NCI-H1092 (cell line): ENCODE measurements at places on chromosomes 11 and 22.

DNA sequence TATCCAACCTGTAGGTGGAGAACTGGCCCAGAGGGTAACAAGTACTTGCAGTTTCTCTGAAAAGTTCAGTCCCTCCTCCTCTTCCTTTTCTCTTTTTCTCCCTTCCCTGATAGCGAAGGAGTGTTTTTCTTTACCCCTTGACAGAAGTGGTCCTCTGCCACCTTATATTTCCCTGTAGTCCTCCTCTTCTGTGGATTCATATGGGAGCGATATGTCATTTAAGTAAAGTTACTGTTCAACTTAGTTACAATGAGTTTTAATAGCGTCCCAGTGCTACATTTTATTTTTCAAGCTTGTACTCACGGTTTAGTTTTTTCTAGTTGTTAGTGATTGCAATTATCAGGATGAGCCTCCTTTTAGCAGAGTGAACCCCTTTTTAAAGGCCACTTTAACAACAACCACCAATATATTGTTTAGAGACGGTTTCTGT lies 1.4 kb downstream of the PCF11 start:
- DNase-seq = no peak

DNA sequence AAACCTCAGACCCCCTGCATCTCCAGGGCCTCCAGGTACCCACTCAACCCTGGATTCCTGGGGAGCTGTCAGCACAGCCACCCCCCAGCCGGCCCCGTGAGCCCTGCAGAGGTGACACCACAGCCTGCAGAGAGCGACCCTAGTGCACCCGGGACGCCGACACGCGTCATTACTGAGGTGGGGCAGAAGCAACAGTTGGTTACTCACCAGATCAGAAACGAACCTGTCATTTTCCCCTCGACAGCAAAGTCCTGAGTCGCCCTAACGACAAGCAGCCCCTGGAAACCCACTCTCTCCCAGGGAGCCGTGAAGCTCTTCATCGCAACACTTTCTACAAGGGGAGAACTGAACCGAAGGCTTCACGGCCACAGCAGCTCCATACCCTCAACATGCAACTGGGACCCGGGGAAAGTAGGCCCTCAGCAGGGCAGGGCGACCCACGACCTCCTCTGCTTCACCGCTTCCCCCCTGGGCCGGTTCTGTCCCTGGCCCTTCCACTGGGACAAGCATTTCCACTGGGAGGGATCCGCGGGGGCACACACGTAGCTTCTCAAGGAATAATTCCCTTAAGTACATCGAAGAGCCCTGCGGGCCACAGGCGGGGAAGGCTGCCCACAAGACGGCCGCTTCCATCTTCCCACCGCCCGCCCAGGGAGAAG lies 1.6 kb downstream of the BRD1 start:
- no peak for DNase-seq

GRCh38 chr11:27857014-27857413 lies 156.8 kb upstream of the BDNF start:
- no peak for DNase-seq

- DNase-seq = no peak
Observed at GRCh38 chr11:44467413-44467812, 98.0 kb upstream of the CD82 start.

DNA sequence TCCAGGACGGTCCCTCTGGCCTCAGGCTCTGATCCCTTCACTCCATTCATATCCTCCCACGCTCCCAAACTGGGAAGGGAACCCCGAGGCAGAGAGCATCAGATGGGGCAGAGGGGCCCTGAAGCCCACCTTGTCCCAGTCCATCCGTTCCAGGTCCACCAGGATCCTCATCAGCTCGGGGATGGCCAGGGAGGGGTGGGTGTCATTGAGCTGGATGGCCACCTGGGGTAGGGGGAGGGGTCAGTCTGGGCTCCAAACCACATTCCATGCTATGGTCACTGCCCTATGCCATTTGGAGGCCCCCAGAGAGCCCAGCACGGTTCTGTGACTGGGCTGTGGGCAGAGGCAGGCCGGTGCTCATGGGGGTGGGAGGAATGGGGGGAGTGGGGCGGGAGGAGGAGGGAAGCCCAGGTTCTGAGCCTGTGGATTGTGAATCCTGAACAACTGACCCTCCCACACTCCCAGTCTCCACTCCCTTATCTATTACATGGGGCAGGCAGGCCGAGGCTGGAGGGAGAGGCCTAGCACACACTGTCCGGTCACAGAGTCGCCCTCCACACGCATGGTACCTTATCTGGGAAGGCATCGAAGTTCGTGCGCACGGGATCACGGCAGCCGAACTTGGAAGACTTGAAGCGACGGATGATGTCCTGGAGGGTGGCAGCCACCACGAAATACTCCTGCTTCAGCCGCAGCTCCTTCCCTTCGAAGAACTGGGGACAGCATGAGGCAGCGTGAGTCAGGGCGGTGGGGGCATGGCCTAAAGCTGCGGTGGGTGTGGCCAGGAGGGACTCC lies 5.5 kb downstream of the PYGM start:
- DNase-seq = no peak

DNA sequence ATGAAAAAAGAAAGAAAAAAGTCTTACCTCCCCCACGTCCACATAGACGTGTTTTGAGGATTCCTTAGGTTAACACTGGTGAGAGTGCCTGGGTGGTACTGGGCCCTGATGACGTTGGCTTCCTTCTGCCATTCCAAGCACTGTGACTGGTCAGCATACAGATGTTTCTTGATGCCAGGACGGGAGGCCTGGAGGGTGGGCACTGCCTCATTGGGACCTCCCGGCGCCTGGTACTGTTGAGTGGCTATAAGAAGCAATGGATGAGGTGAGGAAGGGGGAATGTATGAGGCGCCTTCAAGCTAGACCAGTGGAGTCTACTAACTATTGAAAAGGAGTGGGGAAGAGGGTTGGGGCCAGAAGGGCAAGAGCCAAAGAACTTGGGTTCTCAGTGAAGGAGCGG lies 45.3 kb downstream of the MICAL2 start:
- no peak for DNase-seq

GRCh38 chr11:30046578-30046945 lies 29.7 kb upstream of the KCNA4 start:
- DNase-seq = no peak

GRCh38 chr11:70574725-70575347 lies 176.5 kb downstream of the CTTN start:
- DNase-seq = no peak

GRCh38 chr11:26333906-26334305 lies 2.0 kb downstream of the ANO3 start:
- no peak for DNase-seq

- no peak for DNase-seq
Observed at GRCh38 chr11:70695086-70695960, 297.0 kb downstream of the CTTN start.
